CD14-positive monocyte (primary cell): ENCODE measurements at places on chromosomes 7 and 10.

GRCh38 chr7:40610461-40610860 is 475.7 kb downstream of the SUGCT start:
- H3K27ac ChIP-seq, result no peak overlapping the region
- DNase-seq, result no peak
- H3K27me3 ChIP-seq, result no peaks in the 10 kb centered on the region
- no peaks in the 10 kb centered on the region for H3K36me3 ChIP-seq

GRCh38 chr7:30412782-30413504 is 65.6 kb downstream of the NOD1 start:
- H3K27me3 ChIP-seq, result no peaks in the 10 kb centered on the region
- peak; percentile 69 for DNase-seq
- peak overlapping the region; percentile 7 for H3K27ac ChIP-seq

GRCh38 chr10:102154466-102155116 is 2.4 kb downstream of the NOLC1 start:
- H3K4me3 ChIP-seq, result no peak overlapping the region
- DNase-seq, result no peak
- peaks cover 63% of the 10 kb centered on the region for H3K36me3 ChIP-seq
- H3K4me1 ChIP-seq, result peaks cover 13% of the 10 kb centered on the region

DNA sequence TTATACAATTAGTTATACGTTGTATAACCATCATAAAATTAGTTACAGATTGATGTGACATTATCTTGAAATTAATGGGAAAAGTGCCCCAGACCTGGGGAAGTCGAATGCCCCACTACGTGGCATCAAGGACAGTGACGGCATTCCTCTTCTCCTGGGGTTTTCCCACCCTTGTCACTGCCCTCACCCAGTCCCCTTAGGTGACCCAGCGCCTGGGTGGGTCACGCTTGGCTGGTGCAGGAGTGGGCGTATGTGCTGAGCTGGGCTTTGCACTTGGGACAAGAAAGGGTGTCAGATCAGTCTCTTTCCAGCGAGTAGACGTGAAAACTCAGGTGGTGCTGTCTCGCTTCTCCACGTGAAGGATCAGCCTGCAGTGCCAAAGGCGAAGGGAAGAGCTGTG is 7.6 kb downstream of the FOXK1 start:
- no peaks in the 10 kb centered on the region for H3K36me3 ChIP-seq
- H3K4me1 ChIP-seq, result peaks cover 5% of the 10 kb centered on the region
- DNase-seq, result no peak
- no peak overlapping the region for H3K27ac ChIP-seq

DNA sequence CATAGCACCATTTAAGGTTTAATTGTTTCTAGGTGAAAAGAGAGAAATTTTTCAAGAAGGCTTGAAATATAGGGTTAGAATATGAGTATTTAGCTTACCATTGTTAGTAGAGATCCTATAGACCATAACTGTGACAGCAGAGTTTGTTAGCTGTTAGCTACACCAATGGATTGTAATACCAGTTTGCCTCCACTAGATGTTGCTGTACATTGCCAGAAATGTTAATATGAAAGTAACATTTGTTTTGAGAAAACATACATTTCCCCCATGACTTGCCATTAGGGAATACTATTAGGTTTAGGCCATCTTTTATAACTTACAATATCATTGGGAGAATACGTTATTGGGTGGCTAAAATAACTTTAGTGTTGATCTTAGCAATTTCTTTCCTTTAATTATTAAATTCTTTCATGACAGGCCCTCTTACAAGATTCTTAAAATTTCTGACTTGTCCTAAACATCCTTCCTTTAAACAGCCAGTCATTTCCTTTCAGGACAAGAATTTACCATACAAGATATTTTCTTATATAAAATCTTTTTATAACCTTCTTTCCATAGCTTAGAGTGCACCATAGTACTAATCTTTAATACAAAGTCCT is 39.5 kb downstream of the ZNF117 start:
- H3K27ac ChIP-seq, result no peak overlapping the region
- no peaks in the 10 kb centered on the region for H3K36me3 ChIP-seq
- H3K27me3 ChIP-seq, result peaks cover 25% of the 10 kb centered on the region
- H3K4me3 ChIP-seq, result no peak overlapping the region
- H3K4me1 ChIP-seq, result no peaks in the 10 kb centered on the region
- peak; percentile 40 for DNase-seq

DNA sequence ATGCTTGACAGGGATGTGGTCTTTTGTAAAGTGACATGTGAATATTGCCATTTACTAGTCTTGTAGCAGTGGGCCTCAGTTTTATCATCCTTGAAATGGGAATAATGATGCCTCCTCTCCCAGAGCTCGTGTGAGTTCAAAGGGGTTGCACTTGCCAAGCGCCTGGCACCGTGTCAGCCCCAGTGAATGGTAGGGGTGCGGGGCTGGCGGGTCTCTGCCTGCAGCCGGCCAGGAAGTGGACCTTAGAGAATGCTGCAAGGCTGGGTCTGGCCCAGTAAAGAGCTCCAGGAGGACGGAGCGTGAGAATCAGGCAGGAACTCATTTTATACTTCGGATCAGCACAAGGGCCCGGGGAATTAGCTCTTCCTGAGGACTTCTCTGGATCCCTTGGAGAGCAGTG is 524.4 kb upstream of the FOXK1 start:
- H3K36me3 ChIP-seq, result no peaks in the 10 kb centered on the region
- no peaks in the 10 kb centered on the region for H3K27me3 ChIP-seq
- DNase-seq, result no peak
- no peak overlapping the region for H3K27ac ChIP-seq

GRCh38 chr10:4333459-4333894 is 492.5 kb upstream of the AKR1E2 start:
- H3K36me3 ChIP-seq, result no peaks in the 10 kb centered on the region
- DNase-seq, result peak; percentile 73
- H3K4me1 ChIP-seq, result no peaks in the 10 kb centered on the region
- no peak overlapping the region for H3K4me3 ChIP-seq
- no peaks in the 10 kb centered on the region for H3K27me3 ChIP-seq

DNA sequence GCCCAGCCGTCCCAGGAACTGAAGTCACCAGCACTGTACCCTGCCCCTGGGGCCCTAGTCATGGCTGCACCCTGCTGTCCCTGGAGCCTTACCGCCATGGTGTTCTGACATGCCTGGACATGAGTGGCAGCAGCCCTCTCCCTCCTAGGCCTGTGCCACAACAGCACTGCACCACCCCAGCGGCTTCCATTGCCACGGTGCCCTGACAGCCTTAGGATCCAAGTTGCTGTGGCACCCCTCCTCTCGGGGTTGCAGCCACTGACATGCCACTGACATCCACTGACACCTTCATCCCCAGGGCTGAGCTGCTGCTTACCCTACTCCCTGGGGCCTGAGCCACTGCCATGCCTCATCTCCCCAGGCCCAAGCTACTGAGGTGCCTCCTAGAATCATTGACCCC is 39.6 kb upstream of the SHH start:
- no peak for DNase-seq
- no peaks in the 10 kb centered on the region for H3K36me3 ChIP-seq
- no peaks in the 10 kb centered on the region for H3K4me1 ChIP-seq

DNA sequence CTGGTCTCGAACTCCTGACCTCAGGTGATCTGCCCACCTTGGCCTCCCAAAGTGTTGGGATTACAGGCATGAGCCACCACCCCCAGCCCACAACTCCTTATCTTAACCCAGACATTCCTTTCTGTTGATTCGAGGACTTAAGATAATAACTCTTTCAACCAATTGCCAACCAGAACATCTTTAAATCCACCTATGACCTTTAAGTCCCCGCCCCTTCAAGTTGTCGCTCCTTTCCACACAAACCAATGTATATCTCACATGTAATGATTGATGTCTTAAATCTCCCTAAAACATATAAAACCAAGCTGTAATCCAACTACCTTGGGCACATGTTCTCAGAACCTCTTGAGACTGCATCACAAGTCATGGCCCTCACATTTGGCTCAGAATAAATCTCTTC is 7.8 kb upstream of the ANKRD2 start:
- no peak overlapping the region for H3K4me3 ChIP-seq
- no peaks in the 10 kb centered on the region for H3K4me1 ChIP-seq
- no peaks in the 10 kb centered on the region for H3K27me3 ChIP-seq

DNA sequence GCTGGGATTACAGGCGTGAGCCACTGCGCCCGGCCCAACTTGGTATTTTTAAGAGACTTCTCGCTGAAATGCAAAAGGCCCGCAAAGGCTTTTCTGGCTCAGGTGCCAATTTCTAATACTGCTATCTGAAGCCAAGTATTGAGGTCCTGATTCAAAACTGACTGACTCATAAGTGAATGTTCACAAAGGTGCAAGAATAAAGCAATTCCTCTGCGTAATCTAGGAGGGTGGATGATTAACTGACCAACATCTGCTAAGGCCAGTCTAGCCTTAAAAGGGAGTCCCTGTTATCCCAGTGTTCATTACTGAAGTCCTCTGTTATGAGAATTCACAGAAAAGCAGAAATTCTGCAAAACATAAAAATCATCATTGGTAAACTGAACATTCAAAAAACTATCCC is 111.4 kb downstream of the SRPK2 start:
- no peaks in the 10 kb centered on the region for H3K36me3 ChIP-seq
- DNase-seq, result no peak
- H3K4me1 ChIP-seq, result no peaks in the 10 kb centered on the region

DNA sequence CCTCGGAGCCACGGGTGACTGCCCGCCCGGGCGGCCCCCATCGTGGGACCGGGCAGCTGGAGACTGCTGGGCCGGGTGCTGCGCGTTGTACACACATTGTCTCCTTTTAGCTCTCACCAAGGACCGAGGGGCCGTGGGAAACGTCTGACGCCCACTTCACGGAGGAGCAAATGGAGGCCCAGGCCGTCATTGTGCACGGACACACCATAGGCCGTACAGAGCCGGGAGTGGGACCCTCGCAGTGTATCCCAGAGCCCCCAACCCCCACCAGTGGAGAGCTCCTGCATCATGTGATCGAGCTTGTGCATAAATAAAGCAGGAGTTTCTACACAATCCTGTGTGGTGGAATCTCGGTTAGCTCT is 722 bp downstream of the DENND10 start:
- peak overlapping the region; percentile 67 for H3K27ac ChIP-seq
- H3K4me1 ChIP-seq, result peaks cover 64% of the 10 kb centered on the region
- peak overlapping the region; percentile 80 for H3K4me3 ChIP-seq
- H3K27me3 ChIP-seq, result no peaks in the 10 kb centered on the region
- peaks cover 6% of the 10 kb centered on the region for H3K36me3 ChIP-seq

- H3K27ac ChIP-seq, result no peak overlapping the region
- DNase-seq, result no peak
- H3K27me3 ChIP-seq, result no peaks in the 10 kb centered on the region
- H3K36me3 ChIP-seq, result no peaks in the 10 kb centered on the region
These were observed 77.0 kb upstream of the GNA12 start for GRCh38 chr7:2920956-2921652.

DNA sequence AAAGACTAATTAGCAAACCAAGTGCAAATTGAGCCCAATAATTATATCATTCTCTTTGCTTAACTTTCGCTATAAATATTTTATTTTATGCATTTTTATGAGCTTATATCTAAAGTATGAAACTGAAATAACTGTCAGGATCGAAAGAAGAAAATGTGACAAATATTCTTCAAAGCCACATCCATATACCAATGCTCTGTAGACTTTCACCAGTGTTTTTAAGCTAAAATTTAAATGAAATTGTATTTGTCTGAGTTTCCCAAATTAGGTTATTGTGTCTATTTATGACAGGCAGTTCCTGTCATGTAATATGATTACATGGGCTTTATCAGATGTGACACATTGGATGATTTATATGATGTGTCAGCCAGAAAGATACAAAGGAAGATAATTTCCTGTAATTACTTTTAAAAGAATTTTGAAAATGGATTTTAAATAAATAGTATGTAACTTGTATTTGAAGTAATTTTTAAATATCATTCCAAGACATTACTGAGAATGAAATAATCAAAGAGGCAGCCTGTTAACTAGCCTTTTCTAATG is 317.9 kb upstream of the KLF6 start:
- DNase-seq, result no peak
- H3K27ac ChIP-seq, result no peak overlapping the region
- no peaks in the 10 kb centered on the region for H3K27me3 ChIP-seq

- H3K27me3 ChIP-seq, result no peaks in the 10 kb centered on the region
- no peaks in the 10 kb centered on the region for H3K4me1 ChIP-seq
- DNase-seq, result no peak
These were observed 305.9 kb downstream of the GATA3 start for GRCh38 chr10:8360365-8360764.

GRCh38 chr10:94630017-94630688 is 53.4 kb upstream of the CYP2C18 start:
- H3K4me1 ChIP-seq, result peaks cover 4% of the 10 kb centered on the region
- no peaks in the 10 kb centered on the region for H3K36me3 ChIP-seq
- no peak overlapping the region for H3K4me3 ChIP-seq
- no peaks in the 10 kb centered on the region for H3K27me3 ChIP-seq

GRCh38 chr7:157497744-157498651 is 161.2 kb downstream of the DNAJB6 start:
- no peak overlapping the region for H3K4me3 ChIP-seq
- no peak overlapping the region for H3K27ac ChIP-seq
- peaks cover 7% of the 10 kb centered on the region for H3K4me1 ChIP-seq

DNA sequence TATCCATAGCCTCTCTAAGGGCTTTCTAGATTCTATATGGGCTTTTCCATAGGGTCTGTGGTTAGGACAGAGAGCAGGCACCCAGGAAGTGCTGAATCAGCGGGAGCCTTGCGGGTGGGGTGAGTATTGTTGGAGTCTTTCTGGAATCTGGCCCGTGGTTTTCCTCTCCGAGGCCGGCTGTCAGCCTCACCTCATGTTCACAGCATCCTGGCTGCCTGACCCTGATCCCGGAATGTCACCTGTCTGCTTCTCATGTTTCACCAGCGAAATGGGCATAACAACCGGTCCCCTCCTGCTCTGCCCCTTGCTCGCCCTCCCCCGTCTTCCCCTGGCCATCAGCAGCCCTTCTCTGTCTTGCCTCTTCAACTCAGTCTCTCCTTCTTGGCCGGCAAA is 36.5 kb downstream of the DDIT4 start:
- DNase-seq, result no peak
- no peaks in the 10 kb centered on the region for H3K27me3 ChIP-seq
- H3K4me1 ChIP-seq, result peaks cover 36% of the 10 kb centered on the region
- no peak overlapping the region for H3K27ac ChIP-seq
- no peaks in the 10 kb centered on the region for H3K36me3 ChIP-seq
- no peak overlapping the region for H3K4me3 ChIP-seq

GRCh38 chr10:72243822-72244437 is 27.9 kb upstream of the ASCC1 start:
- H3K27ac ChIP-seq, result no peak overlapping the region
- no peak overlapping the region for H3K4me3 ChIP-seq
- peaks cover 23% of the 10 kb centered on the region for H3K4me1 ChIP-seq
- no peaks in the 10 kb centered on the region for H3K36me3 ChIP-seq
- DNase-seq, result no peak

DNA sequence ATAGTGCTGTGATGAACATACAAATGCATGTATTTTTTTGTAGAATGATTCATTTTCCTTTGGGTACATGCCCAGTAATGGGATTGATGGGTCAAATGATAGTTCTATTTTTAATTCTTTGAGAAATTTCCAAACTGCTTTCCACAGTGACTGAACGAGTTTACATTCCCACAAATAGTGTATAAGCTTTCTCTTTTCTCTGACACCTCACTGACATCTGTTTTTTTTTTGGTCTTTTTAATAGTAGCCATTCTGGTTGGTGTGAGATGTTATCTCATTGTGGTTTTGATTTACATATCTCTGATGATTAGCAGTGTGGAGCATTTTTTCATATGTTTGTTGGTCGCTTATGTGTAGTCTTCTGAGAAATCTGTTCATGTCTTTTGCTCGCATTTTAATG is 195.0 kb upstream of the AGK start:
- H3K27ac ChIP-seq, result no peak overlapping the region
- no peaks in the 10 kb centered on the region for H3K36me3 ChIP-seq
- H3K4me1 ChIP-seq, result no peaks in the 10 kb centered on the region
- no peak overlapping the region for H3K4me3 ChIP-seq
- DNase-seq, result no peak
- H3K27me3 ChIP-seq, result no peaks in the 10 kb centered on the region
